Endothelial cell of umbilical vein (primary cell): ENCODE measurements at places on chromosomes 1 and 21. TPM values are rescaled to one million over a fixed set of nuclear protein-coding genes. Genes with fewer than 3 reads are reported as not detected.
A peak's percentile ranks its signal among the peaks of the same experiment; 100 is the strongest.

Gene DNAH14
- 7.1 and 8.5 TPM in 2 replicates for total RNA-seq

Gene ADAMTS1
- total RNA-seq = 12.8 and 16.3 TPM in 2 replicates

Gene GBP5
- 0.31 TPM in 1 of 2 replicates, not detected in the other for total RNA-seq

Gene ASTN1
- not detected in 2 replicates for total RNA-seq

Gene AGMAT
- 1.1 and 1.9 TPM in 2 replicates for total RNA-seq

DNA sequence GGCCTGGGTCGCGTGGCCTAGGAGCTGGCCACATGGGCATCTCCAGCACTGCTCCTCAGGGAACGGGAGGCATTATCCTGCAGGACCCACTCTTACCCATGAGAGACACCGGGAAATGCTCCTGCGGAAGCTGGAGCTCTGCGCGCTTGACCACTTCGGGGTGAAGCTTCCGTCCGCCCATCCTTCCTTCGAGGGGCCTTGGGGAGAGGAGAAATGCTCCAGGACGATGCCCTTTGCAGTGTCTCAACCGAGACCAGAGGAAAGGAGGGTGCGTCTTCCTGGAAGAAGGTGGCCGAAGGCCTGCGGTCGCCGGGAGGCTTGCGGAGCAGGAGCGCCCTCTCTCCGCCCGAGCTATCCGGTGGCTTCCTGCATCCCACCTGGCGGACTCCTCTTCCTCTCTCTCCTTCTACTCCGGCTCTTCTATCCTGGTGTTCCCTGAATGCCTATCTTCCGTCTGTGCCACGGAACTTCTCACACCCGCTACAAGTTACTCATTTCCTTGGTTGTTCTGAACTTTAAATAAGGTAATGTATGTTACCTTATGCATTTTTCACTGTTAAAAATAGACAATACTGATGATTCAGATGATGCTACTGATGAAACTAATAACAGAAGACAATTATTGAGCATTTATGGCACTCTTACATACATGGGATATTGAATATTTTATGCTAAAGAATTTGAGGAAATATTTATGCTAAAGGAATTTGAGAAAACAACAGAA is 91.4 kb downstream of the PRKAB2 start:
- DNase-seq = no peak

DNA sequence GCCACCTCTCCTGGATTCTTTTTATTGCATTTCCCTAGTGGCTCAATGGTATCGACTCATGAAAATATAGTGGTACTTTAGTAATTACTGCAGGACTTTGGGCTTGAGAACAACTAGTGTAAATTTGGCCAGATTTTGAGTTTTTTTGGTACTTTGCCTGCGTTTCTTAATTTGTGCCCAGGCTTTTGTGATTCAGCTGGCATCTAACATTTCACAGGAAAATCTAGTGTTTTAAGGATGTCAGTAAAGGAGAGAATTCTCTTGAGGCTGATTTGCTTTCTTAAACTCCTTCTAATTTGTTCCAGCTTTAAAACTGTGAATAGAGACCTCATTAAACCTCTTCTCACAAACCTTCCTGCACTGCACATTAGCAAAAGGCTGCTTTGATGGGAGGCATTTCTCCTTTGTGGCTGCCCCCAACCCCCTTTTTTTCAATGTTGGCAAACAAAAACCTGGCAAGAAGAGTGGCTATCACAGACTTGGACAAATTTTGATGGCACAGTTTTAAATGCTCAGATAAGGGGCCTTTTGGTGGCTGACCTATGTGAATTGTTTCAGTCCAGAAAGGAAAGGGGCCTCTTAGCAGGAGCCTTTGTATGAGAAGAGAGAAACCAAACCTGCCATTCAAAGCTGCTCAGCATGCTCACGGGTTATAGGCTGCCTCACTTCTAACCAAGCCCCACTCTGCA is 113.4 kb upstream of the RAVER2 start:
- DNase-seq = no peak

DNA sequence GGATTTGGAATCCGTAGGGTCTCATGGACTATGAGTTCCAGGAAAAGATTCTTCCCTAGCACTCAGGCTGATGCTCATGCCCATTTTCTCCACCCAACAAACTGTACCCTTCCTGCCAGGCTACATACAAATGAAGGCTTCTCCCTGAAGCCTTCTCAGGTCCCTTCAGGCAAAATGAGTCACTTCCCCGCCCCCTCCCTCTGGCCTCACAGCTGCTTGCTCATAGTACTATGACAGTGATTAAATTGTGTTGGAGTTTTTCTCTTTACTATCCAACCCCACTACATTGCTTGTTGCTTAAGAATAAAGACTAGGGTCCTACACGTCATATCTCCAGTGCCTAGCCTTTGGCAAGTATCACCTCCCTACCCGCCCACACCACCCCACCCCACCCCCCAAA is 207.6 kb upstream of the NFIA start:
- peak; percentile 82 for DNase-seq

DNA sequence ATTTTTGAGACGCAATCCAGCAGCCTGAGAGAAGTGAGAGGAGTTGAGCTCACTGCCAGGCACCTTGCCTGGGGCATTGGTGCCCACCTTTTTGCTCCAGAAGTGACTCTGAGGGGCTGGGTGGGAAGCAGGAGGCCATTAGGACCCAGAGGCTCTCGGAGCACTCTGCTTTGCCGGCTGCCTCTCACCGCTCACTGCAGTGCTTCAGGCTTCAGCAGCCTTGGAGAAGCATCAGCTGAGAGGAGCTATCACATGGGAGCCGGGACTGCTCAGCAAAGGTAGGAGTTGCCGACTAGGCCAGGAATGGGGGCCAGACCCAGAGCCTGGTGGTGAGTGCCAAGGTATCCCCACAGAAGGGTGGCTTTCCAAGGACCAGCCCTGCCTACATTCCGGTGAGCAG is at the start of gene GPR61:
GPR61 (plus strand) TSS at position 197 of the 400 bp plus-strand sequence. CDS start 3,151 bp downstream, outside the sequence.
- no peak for DNase-seq

GRCh38 chr1:93705892-93706500 is 24.4 kb upstream of the BCAR3 start:
- DNase-seq = no peak

- DNase-seq = peak; percentile 80
These were observed 256.8 kb upstream of the NFIA start for GRCh38 chr1:60825593-60825992.

DNA sequence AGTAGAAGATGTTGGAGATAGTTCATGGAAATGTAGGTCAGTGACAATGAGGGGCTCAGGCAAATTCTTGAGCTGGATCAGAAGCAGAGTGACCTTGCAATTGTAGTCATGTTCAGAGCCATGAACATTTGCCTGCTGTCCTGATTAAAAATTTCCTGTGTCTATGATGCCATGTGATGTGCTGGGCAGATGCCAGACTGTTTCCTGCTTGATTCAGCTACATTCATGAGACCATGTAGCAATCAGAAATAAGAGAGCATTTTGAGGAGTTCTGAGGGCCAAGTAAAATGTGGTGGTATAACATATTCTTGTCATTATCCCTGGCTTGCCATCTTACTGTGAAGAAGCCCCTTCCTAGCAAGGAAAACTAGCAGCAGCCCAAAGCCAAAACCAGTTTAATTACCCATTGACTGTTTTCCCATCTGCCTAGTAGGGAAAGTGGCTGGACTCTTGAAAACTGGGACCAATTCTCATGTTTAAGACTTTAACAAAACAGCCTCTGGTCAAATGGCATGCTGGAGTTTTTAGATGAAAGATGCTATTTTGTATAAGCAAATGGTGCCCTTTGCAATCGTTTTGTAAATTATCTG is 118.3 kb downstream of the NOS1AP start:
- DNase-seq = peak; percentile 72

- no peak for DNase-seq
These were observed 128.3 kb downstream of the EDEM3 start for GRCh38 chr1:184626076-184627006.

DNA sequence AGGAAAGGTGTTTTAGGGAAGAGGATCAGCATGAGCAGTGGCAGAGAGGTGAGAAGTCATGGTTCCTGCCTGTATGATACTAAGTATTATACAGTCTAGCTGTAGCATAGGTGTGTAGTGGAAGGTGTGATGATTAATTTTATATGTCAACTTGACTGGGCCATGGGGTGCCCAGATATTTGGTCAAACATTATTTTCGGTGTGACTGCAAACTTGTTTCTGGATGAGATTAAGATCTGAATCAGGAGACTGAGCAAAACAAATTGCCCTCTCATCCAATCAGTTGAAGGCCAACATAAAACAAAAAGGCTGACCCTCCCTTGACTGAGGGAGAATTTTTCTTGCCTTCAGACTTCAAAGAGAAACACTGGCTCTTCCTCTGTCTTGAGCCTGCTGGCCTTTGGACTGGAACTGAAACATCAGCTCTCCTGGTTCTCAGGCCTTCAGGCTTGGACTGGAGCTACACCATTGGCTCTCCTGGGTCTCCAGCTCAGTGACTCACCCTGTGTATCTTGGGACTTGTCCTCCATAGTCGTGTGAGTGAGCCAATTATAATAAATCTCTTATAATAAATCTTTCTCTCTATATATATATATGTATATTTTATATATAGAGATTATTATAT is 6.8 kb upstream of the CDC42 start:
- no peak for DNase-seq

DNA sequence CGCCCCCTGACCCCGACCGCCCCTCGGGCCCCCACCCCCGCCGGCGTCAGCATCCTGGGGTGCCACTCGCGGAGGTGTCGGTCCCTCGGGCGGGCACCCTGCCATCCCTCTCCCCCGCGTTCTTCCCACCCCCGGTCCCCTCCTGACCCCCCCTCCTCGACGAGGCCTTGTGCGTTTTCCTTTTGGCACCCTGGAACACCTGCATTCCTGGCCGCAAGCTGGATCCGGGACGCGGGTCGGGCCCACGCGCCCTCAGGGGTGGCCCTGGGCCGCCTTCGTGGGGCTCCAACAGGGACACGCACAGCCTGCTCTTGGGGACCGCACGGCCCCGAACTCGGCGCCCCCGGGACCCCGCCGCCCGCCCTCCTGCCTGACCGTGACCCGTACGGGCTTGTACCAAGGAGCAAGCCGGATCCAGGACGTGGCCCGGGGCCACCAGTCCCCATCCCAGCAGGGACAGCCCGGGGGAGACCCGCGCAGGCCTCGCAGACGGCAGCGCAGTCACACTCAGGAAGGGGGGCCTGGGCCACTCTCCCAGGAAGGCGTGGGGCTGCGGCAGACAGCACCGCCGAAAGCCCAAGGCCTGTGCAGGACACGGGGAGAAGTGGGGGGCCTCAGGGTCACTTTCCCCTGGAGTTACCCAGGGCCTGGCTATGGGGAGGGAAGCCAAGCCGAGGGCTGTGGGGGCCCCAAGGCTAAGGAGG is 579 bp upstream of the SLC19A1 start:
- DNase-seq = no peak

DNA sequence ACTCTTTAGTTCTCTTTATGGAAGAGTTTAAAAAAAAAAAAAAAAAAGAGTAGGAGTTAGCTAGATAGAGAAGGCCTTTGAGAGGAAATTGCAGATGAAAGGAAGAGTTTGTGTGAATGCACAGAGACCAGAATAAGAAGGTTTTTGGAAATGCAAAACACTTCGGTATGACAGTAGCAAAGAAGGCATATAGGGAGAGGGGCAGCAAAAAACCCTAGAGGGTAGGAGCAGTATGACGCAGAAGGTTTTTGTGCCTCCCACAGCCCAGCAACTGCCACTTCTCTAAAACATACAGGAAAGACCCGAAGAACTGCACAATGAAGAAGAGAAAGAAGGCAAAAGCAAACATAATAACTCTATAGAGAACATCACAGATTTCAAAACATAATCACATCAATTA is 84.3 kb downstream of the WDR64 start:
- DNase-seq = no peak

DNA sequence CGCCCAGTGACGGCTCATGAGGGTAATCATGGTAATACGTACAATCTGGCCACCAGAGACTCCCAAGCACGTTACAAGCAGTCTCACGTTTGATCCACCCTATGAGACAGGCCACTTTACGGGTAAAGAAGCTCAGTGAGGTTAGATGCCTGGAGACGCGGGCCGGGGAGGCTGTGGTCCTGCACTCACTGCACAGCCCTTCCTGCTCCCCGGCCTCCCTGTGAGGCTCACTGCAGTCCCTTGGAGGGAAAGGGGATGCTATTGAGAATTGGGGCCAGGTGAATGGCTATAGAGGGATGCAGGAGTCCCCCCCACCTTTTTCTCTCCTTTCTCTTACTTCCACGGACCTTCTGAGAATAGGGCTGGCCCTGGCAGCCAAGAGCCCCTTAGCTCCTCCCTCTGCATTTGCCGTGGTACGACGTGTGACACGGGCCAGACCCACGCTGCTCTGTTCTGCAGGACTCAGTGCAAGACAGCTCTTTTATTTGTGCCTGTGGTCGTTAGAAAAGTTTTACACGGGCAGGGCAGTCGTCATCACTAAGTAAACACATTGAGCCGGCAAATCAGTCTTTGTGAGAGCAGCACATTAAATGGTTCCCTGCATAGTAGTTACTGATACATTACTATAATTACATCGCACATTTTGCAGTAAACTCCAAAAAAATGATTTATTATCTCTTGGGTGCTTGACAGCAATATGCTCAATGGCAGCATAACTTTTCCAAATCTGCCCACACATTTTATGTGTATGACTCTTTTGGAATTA is 18.8 kb downstream of the KIF26B start:
- no peak for DNase-seq
